ENCODE measurements at places on chromosomes 2 and 18.

- no peak for DNase-seq
Observed at GRCh38 chr2:109475531-109476210, 138.1 kb downstream of the SEPTIN10 start.

- DNase-seq: no peak
Observed at GRCh38 chr2:44850016-44850415, 91.5 kb upstream of the SIX3 start.

- peak; percentile 65 for DNase-seq
Observed at GRCh38 chr18:864872-865273, 39.8 kb upstream of the ADCYAP1 start.

DNA sequence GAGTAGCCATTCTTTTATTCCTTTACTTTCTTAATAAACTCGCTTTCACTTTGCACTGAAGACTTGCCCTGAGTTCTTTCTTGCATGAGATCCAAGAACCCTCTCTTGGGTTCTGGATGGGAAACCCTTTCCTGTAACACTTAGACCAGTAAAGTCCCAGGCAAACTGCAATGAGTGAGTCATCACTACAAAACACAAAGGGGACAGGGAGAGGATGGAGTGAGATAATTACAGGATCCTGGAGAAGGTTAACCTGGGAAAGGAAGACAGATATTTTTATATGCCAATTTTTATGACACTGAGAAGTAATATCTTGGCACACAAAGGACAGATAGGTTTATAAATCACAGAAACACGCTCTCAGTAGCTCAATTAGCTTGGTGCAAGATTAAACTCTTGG lies 48.7 kb downstream of the EHD3 start:
- DNase-seq: no peak

- DNase-seq: no peak
Observed at GRCh38 chr2:218193701-218194100, 23.3 kb upstream of the ARPC2 start.

DNA sequence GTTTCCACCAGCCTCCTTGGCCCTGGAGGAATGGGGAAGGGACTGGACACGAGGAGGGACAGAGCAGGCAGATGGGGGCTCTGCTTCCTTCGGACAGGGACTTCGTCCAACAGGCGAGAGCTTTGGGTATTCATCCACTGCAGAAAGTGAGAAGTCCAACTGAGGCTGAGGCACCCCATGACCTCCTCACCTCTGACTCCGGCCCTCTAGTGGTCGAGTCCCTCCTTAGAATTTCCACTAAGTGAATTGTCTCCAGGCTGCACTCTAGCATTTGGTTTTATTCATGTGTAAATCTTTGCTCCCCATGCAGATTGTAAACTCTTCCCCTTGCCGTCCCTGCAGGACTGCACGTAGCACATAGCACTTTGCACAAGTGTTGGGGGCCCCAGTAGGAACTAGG lies 75.6 kb downstream of the TMEM247 start:
- DNase-seq: peak; percentile 50

- DNase-seq: peak; percentile 21
Observed at GRCh38 chr18:50559752-50560680, at the start of gene MAPK4. TSS of gene MAPK4 (plus strand) at chr18:50560087. CDS start at chr18:50663959, 103,872 bp downstream.

DNA sequence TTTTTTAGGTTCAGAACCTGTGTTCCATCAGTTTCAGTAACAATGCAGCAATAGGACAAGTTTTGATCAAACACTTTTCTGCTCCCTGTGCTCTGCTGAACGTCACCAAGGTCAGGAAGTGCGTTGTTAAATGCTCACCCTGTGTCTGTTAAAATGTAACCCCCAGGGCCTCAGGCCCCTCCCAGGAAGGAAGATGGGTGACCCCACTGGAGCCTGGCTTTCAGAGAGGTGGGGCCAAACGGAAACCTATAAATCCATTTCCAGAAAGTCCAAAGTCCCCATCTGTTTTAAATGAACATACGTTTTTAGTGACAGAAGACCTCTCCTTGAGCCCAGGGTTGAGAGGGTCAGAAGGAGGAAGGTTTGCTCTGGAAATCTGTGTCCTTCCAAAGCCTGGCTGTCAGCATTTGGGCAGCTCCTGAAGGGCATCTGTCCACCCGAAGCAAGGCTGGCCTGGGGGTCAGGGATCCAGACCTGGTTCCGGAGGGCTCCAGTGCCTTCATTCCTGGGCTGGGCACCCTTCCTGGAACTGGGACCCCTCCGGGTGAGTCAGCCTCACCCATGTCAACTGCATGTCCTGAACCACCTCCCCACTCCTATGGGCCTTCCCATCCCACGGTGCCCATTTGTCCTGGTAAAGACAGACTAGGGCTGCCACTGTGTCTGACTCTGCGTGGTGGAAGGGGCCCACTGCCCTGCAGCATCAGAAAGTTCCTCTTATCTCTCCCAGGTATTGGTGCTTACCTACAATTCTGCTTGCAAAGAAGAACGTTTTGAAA lies 117.4 kb upstream of the COPS8 start:
- DNase-seq: peak; percentile 21

DNA sequence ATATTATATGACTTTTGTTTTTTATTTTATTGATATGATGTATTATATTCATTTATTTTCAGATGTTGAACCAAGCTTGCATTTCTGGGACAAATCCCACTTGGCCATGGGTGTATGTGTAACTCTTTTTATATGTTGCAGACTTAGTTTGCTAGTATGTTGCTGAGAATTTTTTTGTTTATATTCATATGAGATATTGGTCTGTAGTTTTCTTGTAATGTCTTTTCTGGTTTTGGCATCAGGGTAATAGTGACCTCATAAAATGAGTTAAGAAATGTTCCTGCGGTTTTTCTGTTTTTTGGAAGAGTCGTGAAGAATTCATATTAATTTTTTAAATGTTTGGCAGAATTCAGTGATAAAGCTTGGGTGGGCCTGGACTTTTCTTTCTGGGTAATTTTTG lies 88.7 kb downstream of the ASB1 start:
- DNase-seq: no peak

DNA sequence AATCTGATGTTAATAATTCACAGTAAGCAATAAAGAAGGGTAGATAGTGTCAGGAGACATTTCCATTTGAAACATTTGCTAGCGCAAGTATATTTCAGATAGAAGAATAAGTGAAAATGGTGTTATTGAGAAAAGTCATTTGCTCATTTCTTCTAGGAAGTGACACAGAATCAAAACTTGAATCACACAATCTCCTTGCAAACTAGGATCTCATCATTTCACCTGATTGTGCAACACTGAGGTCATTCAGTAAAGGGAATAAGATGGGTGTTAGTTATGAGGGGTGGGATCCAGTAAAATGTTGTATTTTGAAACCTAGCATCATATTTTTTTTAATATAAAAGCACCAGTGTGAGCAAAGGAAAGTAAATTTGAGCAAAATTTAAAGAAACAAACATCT lies 208.0 kb upstream of the KCNJ3 start:
- no peak for DNase-seq
